ENCODE measurements at places on chromosomes 4 and X. TPM values are rescaled to one million over a fixed set of nuclear protein-coding genes. Genes with fewer than 3 reads are reported as not detected.
A peak's percentile ranks its signal among the peaks of the same experiment; 100 is the strongest.

DNA sequence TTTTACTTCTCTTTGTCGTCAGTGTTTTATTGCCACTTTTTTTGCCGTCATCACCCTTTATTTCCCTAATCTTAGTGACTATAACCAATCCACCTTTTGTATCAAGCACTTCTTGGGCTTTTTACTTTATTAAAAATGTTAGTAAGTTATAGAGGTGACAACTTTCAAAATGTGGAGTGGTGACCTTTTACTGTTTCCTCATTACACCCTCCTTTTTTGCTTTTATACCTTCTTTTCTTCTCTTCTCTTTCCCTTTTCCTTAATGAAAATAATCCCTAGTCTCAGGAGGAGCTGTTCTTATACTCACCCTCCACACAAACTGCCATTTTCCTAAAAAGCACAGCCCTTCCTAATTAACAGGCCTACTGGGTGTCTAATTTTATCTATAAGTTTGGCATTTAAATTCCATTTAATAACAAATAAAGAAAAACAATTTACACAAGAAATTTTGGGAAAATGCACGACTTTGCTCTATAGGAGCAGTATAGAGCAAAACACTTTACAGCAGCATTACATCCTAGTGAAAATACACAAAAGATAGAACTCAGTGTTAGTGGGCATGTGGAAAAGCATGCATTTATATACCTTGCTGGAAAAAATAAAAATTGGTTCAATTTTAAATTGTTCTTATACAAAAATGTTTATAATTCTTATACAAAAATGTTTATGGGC is 27.3 kb downstream of the BBS12 start:
- no peak for DNase-seq

DNA sequence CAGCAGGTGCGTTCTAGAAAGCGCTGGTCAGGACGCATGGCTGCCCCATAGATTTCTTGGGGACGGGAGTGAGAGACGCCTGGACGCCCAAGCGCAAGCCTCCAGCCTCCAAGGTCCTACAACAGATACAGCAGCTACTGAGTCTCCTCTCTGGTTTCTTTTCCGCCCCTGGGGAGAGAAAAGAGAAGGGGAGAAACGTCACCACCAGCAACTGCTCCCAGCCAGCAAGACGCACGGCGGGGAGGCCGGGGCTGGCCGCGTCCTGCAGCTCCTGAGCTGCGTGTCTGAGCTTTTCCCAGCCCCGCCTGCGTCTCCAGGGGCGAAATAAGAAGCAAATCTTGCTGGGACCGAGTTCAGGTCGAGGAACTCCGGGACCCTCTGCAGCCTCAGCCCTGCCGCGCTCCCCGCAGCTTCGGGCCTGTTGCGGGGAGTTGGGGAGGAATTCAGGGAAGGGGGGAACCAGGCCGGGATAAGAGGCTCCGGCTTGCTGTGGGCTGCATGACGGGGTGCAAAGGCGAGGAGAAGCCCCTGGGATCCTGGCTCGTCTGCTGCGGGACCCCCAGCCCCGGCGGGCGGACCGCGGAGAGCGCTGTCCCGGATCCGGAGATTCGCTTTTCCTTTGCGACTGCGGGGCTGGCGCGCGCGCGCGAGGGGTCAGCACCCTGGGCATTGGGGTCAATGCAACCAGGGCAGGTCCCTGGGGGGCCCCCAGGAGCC is 6.8 kb upstream of the SHOX start:
- DNase-seq = no peak

- DNase-seq = no peak
Measured at GRCh38 chr4:98996056-98996764, 689 bp downstream of the METAP1 start.

GRCh38 chr4:106329041-106329618 is 12.8 kb downstream of the AIMP1 start:
- no peak for DNase-seq

- no peak for DNase-seq
Measured at GRCh38 chr4:142345924-142346323, 500.2 kb downstream of the INPP4B start.

DNA sequence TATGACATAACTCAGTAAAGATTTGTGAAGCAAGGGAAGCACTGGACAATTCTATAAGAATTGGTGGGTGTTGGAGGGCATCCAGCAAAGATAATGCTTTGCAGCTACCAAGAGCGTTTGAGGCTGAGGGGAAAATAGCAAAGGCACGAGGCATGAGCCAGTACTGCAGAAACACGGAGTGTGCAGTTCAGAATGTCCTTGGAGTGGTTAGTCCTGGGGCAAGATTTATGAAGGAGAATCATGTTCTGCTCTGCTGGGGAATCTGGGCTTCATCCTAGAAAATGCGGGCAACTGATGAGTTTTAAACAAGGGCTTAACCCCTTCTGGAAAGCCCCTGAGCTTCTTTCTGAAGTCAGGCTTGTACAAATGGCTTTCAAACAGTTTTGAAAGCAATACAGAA is 452.5 kb downstream of the IL15 start:
- no peak for DNase-seq

GRCh38 chr4:6893449-6894085 is 16.1 kb upstream of the TBC1D14 start:
- DNase-seq = no peak

- no peak for DNase-seq
Measured at GRCh38 chr4:6113641-6114040, 86.7 kb downstream of the JAKMIP1 start.

DNA sequence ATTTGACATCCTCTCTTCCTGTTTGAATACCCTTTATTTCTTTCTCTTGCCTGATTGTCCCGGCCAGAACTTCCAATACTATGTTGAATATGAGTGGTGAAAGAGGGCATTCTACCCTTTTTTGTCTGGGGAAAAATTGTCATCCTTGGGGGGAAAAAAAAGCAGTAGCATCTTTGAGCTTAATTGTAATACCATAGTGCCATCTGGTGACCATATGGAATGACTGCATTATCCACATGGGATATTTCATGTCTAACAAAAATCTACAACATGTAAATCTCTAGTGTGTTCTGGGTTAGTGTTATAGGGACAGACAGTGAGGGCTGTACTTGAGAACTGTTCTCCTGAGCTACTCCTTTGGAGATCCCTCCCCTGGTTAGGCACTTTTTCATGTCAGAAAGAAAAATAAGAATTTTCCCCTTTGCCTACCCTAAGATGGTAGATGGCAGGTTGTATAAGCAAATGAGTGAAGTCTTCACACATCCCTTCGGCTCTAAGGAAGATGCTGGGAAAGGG is 26.0 kb downstream of the CAPN6 start:
- no peak for DNase-seq

- no peak for DNase-seq
Measured at GRCh38 chr4:88012647-88013046, 5.2 kb downstream of the PKD2 start.

- DNase-seq = no peak
Measured at GRCh38 chr4:173866322-173867026, 336.4 kb upstream of the HAND2 start.

DNA sequence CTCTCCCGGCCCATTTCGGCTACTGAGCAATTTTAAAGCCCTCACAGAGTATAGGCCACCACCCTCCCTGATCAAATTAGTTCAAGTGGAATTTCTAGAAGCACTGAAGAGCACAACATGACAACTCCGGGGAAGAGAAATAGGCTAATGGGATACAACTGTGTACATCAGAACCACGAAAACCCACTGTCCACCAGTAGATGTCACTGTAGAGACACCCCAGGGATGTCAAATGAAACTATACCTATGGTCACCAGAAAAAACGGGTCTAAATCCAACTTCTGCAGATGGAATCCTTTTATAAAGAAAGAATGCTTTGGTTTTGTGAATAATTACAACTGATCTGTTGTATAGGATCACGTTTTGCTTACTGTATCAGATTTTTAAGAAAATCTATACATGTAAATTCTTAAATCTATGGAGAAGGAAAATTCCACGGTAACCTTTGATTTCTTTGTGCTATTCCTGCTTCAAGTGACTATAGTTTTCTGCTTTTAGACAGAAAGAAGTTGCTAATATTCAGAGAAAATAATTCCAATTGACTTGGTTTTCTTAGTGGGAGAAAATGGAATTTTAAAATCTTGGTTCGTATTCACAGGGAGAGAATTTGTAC is 29.5 kb upstream of the MAP3K15 start:
- DNase-seq = peak; percentile 29

GRCh38 chr4:168784786-168785461 is 225.1 kb downstream of the CBR4 start:
- no peak for DNase-seq

DNA sequence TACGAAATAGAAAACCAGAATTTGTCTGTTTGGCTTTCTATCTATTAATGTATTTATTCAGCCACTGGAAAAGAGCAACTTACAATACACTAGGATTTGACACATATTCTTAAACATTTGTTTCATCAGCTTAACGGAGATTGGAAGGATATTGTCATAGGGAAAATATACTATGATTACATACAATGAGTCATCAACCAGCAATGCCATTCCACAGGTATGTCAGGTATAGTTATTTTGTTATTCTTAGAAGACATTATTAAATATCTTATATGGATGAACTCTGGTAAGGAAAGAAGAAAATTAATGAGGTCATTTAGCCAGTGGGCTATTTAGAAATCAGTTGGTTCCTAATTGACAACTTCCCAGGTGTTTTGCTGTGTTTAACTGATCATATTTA is 926.6 kb downstream of the STIM2 start:
- DNase-seq = no peak

DNA sequence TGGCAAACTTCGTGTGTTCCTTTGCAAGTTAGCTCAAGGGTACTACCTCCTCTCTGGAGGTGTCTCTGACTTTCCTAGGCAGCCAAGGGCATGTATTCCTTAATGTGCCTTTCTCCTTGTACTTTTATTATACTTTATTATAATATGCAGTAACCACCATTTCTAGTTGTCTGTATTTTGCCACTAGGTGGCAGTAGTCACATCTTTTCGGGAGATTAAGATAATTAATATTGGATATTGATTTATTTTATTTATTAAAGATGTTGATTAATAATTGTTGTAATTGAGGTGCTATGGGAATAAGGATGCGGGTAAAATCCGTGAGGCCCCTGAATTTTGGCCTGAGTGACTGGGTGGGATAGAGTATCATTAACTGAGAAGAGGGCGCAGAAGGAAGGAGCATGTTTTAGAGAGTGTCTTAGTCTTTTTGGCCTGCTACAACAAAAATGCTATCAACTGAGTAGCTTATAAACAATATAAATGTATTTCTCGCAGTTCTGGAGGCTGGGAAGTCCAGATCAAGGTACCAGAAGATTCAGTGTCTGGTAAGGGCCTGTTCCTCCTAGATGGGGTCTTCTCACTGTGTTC is 153.3 kb downstream of the TMEM164 start:
- no peak for DNase-seq

DNA sequence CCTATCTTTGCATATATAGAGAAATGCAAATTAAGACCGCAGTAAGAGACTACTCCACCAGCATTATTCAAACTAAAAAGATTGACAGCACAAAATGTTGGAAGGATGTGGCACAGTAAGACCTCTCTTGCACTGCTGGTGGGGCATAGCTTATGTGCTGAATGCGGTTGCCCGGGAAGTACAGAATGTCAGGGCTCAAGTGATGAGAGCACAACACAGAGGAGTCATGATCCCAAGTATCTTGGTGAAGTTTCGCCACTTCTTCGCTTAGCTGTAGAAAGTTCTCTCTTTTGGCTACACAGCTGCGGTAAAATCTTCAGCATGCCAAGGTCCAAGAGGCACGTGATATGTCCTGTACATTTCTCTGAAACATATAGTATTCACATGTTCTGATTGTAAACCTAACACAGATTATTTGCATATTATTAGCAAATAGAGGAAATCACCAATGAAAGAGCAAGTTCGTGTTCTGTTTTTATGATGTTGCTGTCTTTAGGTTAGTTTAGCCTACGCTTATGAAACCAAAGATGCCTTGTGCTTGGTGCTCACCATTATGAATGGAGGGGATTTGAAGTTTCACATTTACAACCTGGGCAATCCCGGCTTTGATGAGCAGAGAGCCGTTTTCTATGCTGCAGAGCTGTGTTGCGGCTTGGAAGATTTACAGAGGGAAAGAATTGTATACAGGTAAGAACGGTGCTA is 55.0 kb downstream of the HTT-AS start:
- no peak for DNase-seq

GRCh38 chr4:163748449-163748848 is 254.0 kb downstream of the TMA16 start:
- no peak for DNase-seq

- DNase-seq = no peak
Measured at GRCh38 chr4:143404555-143404954, 67.9 kb downstream of the GAB1 start.

DNA sequence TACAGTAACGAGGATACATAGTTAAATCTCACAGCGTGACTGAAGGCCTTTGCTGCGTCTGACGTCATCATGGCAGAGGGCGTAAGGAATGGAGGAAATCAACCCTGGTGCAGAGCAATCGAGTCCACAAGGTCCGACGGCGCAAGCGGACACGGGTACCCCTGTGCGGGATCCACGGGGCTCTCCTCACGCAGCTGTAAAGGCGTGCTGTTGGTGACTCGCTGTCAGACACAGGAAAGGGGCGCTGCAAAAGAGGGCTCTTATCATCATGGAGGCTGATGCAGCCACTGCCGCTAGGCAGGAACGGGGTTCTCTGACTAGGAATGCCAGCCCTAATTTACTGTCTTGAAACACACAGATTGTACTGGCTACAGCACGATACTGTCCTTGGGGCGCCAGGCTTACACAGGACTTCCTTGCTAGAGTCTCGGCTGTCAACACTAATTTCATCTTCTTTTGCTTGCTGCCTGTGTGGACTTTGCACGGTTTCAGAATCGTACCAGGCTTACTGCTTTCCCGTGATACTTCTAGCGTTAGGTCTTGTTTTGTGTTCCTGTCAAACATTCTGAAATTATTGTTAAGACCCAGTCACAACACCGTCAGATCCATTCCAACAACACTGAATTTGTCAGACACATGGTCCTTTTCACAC is 13.6 kb downstream of the RNF212 start:
- no peak for DNase-seq

- DNase-seq = no peak
Measured at GRCh38 chr4:150130933-150131332, 52.7 kb downstream of the DCLK2 start.

- no peak for DNase-seq
Measured at GRCh38 chrX:150980711-150981110, 2.4 kb upstream of the HMGB3 start.

GRCh38 chr4:189198624-189199023 is 742.0 kb upstream of the FRG1 start:
- no peak for DNase-seq

PTPN13 gene
- total RNA-seq = 10.5 TPM

ARSD gene
- total RNA-seq = 32.5 TPM

VEGFC gene
- 35.1 TPM for total RNA-seq

NLGN3 gene
- 0.10 TPM for total RNA-seq

NDST3 gene
- total RNA-seq = not detected

HELT gene
- not detected for total RNA-seq

SMR3B gene
- total RNA-seq = not detected

MND1 gene
- total RNA-seq = 0.82 TPM

TEX11 gene
- total RNA-seq = not detected

CHM gene
- total RNA-seq = 21.5 TPM

NXF2B gene
- not detected for total RNA-seq

MAGEA4 gene
- total RNA-seq = not detected

ANK2 gene
- 4.1 TPM for total RNA-seq

PAGE5 gene
- not detected for total RNA-seq

All from glomerular endothelial cell (primary cell).